MG63 (cell line): ENCODE measurements at places on chromosomes 2 and 18. TPM values are rescaled to one million over a fixed set of nuclear protein-coding genes. Genes with fewer than 3 reads are reported as not detected.

DNA sequence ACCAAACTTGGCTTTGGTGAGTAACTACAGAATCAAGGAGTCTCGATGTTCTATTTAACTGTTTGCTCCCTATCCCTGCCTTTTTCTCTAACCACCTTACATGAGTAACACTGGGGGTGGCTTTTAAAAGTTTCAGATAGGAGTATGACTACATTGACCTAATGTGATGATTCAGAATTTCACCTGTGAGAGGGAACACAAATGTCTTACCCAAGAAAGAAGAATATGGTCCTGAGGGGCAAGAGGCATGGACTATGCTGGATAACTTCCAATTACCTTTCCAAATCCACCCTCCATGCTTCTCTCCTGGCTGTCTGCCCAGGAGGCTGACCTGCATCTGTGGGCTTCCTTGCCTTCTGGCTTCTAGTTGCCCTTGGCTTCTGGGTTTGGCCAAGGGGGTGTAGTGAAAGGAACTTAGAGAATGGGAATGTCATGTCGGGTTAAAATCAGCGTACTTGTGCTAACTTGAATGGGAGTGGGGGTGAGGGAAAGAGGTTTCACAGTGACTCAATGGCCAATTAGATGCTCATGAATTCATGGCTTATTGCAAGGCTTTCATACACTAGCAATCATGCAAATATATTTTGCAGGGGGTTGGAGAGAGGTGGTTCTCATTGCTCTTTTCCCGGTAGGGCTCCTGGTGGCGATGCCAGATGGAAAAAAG is 5.3 kb upstream of the IL36G start:
- DNase-seq, result no peak

GRCh38 chr18:13455960-13456481 is 237.5 kb downstream of the LDLRAD4 start:
- DNase-seq, result no peak

The HSBP1L1 gene
- not detected in 2 replicates for total RNA-seq

The AFF3 gene
- 1.9 and 6.1 TPM in 2 replicates for total RNA-seq

GRCh38 chr2:226086190-226086589 is 686.7 kb downstream of the NYAP2 start:
- DNase-seq, result no peak

DNA sequence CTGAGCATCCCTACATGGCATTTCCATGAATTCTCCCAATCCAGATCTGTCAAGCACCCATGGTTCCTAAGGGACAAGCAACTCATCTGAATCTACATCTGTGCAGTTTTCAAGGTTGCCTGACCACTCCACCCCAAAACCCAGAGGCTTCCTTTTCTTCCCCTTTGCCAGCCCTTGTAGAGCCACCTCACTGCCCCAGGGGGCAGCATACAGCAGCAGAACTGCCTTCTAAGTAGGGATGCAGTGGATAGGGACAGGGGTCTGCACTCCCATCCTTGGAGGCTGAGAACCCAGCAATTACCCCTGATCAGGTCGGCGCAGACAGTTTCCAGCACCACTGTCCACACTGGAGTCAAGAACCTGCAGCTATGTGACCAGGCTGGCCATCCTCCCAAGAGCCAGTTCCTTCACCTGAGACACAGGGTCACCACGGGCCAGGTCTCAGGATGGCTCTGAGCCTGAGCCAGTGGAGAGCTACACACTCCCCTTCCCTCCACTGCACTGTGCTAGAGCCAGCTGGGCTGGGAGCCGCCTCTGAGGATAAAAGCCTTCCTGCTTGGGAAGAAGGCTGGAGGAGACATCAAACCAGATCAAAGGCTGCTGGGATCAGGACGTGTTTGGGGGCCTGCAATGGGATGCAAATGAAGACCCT is 283.1 kb downstream of the CELF4 start:
- no peak for DNase-seq

DNA sequence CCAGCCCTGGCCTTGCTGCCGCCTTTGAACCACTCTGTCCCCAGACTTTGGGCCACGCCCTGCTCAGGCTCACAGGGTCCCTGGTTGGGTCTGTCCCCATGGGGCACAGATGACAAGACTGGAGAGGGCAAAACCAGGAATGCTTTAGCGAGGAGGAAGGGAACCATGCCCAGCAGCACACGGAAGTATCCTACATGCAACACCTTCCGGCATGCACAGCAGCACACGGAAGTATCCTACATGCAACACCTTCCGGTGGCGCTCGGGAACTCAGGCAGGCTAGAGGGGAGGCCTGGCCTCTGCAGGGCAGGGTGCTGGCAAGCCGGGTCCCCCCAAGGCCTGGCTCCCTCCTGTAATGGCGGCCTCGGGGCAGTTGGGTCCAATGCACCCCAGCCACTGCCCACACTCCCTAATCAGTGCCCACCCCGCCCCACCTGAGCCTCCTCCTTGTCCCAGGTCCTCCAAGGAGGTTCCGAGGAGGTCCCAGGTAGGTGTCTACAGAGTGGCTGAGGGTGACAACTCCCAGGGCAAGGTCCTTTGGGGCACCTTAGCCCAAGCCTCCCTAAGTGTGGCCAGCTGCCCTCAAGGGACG is 33.6 kb upstream of the SNED1 start:
- DNase-seq, result no peak
